ENCODE measurements at places on chromosomes 5 and 9.

GRCh38 chr5:12901696-12902095, 997.5 kb upstream of the CTNND2 start:
- DNase-seq = no peak

GRCh38 chr5:115946655-115947054, 15.6 kb upstream of the LVRN start:
- DNase-seq = no peak

- no peak for DNase-seq
Measured at GRCh38 chr9:69066955-69067354, 31.4 kb downstream of the FXN start.

- DNase-seq = no peak
Measured at GRCh38 chr5:3010301-3010952, 258.9 kb upstream of the IRX2 start.

DNA sequence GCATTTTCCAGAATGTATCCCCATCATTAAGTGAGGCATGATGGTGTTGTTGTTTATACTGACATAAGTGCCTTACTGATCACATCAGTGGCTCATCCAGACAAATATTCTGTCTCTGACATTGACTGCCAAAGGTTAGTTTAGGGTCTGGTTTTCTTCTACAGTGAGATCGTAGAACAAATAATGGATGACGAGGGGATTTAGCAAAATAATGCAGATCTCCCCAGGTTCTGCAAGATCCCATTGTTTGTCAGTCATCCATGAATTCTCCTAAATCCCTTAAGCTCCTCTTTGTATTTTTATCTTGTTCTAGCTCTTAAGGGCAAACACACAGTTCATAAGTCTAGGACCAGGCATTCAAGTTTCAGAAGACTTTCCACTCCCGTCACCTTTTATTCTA, 93.1 kb upstream of the DHFR start:
- DNase-seq = no peak
